ENCODE measurements at places on chromosomes 13 and 19.

DNA sequence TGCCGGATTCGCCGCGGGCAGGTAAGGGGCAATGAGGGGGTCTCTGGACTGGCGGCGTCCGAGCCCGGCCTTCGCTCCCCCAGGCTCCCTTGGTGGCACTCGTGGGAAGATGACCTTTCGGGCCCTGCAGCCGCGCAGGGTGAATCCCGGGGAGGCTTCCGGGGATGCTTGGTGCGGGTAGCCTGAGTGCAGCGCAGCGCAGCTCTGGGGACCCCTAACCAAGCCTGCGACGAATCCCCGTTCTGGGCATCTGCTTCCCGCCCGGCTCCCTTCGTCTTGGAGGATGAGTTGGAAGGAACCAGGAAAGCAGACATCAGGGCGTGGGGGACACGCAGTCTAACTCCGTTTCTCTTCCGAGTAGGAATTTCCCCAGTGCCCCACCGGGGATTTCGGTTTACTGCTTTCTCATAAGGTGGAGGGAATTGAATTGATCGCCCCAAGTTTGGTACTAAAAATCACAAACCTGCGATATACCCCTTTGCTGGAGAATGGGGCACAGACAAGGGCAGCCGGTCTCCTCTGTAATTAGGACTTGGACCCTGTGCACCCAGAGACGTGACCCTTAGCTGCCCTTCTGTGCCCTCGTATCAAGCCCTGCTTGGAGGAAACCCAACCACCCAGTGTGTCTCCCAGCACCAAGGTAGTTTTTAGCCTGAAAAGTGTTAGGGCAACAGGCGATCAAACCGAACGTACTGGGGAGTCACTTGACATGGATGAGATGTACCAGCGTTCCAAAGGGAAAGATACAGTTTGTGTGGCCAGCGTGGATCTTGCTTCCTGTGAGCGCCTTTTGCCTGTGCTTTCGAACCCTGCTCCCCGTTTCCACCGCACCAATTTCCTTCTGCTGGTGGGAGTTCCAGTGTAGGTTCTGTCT is 1.0 kb downstream of the GPC5 start:
- DNase-seq = no peak

DNA sequence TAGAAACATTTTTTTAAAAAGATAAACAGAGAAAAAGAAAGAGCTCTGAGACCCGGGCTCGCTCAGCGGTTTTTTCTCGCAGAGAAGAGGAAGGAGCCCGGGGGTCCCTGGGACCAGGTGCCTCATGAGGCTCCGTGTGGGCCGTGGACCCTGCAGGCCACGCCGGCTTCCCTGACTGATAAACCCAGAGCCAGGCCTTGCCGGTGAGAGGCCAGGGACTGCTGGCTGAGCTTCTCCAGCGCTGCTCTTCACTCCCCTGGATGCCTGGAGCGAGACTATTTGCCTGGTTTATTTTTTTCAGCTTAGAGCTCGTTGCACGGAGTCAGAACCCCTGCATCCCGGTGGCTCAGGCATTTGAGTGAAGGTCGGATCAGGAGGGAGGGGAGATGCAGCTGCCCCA is 53.4 kb upstream of the F7 start:
- DNase-seq = no peak

DNA sequence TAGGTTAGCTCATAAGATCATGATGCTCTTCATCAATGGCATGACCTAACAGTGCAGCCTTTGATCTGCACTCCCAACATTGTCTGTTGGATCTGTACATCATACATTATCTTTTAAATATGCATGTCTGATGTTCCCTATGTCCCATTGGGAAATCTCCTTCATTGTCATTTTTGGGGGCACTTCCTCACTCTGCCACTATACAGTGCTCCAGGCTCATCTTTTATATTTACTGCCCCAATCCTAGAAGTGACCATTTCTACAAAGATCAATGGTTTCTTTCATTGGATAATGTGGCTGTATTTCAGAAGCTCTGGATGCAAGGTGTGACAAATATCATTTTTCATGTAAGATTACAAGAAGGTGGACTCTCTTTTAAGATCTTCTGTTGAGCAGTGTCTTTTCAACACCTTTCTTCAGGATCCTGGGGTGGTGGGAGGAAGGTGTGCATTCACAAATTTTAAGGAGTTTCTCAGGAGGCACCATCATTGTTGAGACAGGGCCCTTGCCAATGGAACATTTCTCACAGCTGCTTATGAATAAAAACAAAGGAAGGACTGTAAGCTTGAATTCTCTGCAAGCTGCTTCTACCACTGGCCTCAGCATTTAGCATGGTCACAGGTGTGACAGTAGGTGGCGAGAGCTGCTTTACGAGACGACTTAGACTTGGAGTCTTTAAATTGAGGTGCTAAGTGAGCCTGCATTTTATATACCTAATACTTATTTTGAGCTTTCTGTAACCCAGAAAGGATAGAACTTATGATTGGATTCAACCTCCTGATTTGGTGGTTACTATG is 403.0 kb downstream of the LMO7 start:
- no peak for DNase-seq

DNA sequence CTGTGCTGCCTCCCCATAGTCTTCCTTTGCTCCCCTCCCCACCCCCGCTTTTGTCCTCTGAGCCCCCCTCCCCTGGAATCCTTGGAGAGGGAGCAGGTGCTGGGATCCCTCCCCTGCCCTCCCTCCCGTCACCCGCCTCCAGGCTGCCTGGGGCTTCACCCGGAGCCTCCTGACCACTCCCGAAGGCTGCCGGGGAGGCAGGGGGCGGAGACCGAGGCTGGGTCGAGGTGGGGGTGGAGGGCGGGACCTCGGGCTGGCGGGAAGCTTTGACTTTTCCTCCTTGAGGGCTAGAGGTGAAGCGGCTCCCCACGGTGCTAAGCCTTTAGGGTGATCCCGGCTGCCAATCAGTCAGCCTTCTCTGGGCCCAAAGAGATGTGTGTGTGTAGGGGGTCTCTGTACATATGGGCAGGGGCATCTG is 1.5 kb downstream of the KMT5C start:
- DNase-seq = peak; percentile 90

DNA sequence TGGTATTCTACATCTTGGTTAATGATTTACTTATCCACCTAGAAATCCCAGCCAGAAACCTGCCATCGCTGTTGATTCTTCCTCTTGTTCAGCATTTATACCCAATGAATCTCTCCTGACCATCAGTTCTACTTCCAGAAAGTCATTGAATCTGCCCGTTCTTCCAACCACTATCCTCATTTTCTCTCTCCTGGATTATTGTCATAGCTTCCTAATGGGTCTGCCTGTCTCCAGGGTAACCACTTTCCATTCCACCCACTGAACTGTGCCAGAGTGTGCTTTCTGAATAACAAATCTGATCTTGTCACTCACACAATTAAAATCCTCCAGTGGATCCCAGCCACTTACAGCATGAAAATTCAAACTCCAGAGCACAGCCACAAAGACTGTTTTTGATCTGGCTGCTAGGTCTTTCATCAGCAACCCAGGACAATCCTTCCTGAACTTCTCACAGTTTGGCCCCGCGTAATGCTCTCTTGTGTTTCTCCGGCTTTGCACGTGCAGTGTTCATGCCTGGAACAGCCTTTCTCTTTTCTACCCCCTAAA is 330.6 kb downstream of the SPRY2 start:
- DNase-seq = no peak

GRCh38 chr13:114097212-114097892 is 35.1 kb downstream of the RASA3 start:
- DNase-seq = no peak

DNA sequence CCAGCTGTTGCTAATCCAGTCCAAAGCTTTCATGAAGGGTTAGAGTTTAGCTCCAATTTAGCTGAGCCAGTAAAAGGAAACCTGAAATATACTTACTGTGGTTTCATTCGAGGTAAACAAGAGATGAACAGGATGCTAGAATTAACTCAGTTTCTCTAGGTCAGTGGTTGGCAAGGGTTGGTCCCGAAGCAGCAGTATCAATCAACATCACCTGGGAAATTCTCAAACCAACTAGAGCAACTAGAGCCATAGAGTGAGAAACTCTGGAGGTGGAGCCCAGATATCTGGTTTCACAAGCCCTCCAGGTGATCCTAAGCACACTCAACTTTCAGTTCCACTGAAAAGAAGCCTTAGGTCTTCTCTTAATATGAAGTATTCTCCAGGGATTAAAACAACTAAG is 376.7 kb downstream of the OXGR1 start:
- no peak for DNase-seq

DNA sequence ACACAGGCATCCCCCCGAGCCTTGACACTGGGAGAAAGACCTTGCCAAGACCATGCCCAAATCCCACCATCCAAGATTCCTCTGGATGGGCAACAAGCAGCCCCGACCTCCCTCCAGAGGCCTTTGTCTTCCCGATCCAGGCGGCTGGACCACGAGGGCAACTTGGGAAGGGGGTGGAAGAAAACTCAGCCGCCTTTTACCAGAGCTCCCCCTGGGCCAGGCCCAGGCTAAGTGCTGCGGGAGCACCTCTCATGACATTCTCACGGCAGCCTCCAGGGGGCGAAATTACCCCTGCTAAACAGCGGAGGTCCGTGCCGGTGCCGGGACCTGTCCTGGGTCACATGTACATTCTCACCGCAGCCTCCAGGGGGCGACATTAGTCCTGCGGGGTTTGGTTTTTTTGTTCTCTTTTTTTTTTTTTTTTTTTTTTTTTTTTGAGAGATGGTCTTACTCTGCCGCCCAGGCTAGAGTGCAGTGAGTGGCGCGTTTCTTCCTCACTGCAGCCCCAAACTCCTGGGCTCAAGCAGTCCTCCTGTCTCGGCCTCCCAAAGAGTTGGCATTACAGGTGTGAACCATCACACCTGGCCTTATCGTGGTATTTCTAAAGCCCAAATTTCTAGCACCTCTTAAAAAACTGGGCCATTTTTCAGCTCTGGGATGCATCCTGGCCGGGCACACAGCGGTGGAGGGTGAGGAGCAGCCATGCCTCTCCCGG is 2.1 kb upstream of the RSPH6A start:
- DNase-seq = peak; percentile 95

DNA sequence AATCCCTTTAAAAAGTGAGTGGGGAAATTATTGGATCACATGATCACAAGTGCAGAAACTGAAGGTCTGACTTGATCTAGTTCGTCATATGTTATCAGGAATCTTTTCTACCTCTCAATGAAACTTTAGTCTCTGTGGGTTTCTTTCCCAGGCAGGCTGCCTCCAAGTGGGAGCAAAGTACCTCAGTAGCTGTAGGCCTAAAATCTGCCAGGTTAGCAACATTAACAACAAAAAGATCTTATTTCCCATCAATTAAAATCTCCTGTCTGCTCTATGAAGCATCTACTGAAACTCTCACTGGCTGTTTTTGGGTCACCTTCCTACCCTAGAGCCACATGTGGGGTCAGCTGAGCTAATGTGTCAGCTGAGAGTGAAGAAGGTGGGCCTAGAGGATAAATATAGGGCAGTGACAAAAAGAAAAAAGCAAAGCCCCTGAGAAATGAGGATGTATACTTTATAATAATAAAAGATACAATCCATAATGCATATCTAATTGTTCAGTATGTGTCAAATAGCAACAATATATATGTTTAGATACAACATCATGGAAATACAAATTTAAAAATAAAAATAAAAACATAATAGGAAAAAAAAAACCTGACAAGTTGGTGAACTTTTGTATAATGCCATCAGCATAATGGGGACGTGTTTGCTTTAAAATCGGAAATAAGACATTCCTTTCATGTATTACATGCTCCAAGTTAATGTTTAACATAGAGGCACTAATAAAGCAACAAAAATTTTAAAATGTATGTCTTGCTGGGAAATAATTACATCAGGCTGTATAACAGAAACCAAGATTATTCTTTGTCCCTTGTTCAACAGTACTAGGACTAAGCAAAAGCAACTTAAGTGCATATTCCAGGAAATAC is 141.1 kb downstream of the GPC5 start:
- no peak for DNase-seq

GRCh38 chr13:48797127-48797526 is 143.4 kb downstream of the CYSLTR2 start:
- DNase-seq = no peak

- DNase-seq = no peak
Measured at GRCh38 chr19:16589917-16590316, 17.7 kb upstream of the SLC35E1 start.

DNA sequence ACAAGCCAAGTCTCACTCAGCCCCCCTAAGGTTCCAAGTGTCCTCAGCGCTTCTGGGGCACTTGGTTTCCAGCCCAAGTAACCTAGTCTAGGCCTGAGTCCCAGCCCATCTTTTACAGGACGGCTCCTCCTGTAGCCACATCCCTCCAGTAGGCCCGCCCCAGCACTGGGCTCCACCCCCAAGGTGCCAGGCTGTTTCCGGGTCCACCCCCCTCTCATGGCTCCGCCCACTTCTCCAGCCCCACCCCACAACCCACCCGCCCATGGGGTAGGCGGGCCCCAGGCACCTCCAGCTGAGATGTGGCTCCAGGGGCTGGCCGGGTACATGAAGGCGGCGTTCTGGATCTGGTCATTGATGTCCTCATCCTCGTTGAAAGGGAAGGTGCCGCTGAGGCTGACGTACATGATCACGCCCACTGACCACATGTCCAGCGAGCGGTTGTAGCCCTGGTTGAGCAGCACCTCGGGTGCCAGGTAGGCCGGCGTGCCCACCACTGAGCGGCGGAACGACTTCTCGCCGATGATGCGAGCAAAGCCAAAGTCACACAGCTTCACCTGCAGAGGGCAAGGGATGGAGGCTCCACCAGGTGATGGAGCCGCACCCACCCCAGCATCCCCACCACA is 17.2 kb upstream of the DACT3 start:
- no peak for DNase-seq

GRCh38 chr19:17842663-17843291 is 5.0 kb downstream of the JAK3 start:
- no peak for DNase-seq

- no peak for DNase-seq
Measured at GRCh38 chr13:75305059-75305458, 176.9 kb downstream of the TBC1D4 start.

- DNase-seq = no peak
Measured at GRCh38 chr19:33895366-33895765, 98.7 kb downstream of the KCTD15 start.

DNA sequence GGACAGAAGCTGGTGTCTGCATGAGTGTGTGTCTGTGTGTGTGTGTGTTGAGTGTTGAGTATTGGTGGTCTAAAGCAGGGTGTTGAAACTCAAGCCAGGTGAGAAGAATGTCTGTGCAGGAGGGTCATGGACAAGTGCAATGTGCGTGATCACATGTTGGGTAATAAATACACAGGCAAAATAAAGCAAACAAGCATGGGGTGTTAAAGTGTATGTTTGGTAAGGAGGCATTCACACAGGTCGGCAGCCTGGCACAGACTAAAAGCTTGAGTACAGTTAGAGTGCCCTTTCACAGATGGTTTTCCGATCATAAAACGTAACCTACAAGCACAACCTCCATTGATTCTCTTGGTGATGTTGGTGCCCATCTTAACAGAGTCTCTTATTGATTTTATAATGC is 476.9 kb upstream of the KLHL1 start:
- no peak for DNase-seq
